ENCODE measurements at places on chromosomes 7 and 10. TPM values are rescaled to one million over a fixed set of nuclear protein-coding genes. Genes with fewer than 3 reads are reported as not detected.

DNTT gene
- total RNA-seq: not detected

ARHGAP22 gene
- 9.0 TPM for total RNA-seq

PLEKHS1 gene
- not detected for total RNA-seq

COL1A2 gene
- 46.9 TPM for total RNA-seq

TMEM130 gene
- total RNA-seq: not detected

CTTNBP2 gene
- 0.26 TPM for total RNA-seq

CYP3A7 gene
- total RNA-seq: not detected

MAGI2 gene
- 2.7 TPM for total RNA-seq

SEMA3D gene
- total RNA-seq: 0.79 TPM

DNA sequence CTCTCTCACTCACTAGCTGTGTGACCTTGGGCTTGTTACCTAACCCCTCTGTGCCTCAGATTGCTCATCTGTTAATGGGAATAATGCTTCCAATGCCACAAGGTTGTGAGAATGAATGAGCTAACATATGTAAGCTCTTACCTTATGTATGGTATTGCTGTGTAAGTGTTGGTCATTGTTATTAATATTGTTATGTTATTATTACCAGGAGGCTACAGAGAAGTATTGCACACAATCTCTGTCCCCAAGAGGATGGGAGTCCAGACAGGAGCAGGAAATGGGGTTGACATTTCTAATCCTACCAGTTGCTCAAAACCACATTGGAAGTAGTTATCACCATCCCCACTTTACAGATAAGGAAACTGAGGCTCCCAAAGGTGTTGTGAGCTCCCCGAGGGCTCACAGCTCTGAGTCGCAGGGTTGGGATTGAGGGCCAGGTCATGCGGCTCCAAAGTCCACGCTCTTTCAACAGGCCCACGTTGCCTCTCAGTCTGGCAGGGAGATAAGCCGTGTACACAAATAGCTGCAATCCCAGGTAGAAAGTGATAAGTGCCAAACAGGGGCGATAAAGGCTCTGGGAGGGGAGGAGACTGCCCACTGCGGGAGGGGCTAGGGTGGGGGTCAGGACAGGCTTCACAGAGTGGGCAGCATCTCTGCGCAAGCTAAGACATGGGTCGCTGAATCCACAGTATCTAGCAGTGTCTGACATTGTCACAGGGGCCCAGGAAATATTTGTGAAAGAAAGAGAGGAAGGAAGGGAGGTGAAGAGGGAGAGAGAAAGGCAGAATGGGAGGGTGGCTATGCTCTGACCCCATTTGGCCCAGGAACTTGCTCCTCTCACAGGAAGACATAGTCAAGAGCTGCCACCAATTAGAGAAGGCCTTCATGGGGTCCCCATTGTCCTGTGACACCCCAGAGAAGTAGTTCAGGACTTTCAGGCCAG, 9.6 kb upstream of the ZMIZ1 start:
- no peak for DNase-seq

- DNase-seq: no peak
Observed at GRCh38 chr10:75525067-75525466, 93.6 kb downstream of the LRMDA start.

- DNase-seq: no peak
Observed at GRCh38 chr7:118648002-118648401, 423.5 kb downstream of the ANKRD7 start.

GRCh38 chr10:93006435-93007039, 54.1 kb upstream of the CYP26C1 start:
- peak; percentile 57 for DNase-seq

DNA sequence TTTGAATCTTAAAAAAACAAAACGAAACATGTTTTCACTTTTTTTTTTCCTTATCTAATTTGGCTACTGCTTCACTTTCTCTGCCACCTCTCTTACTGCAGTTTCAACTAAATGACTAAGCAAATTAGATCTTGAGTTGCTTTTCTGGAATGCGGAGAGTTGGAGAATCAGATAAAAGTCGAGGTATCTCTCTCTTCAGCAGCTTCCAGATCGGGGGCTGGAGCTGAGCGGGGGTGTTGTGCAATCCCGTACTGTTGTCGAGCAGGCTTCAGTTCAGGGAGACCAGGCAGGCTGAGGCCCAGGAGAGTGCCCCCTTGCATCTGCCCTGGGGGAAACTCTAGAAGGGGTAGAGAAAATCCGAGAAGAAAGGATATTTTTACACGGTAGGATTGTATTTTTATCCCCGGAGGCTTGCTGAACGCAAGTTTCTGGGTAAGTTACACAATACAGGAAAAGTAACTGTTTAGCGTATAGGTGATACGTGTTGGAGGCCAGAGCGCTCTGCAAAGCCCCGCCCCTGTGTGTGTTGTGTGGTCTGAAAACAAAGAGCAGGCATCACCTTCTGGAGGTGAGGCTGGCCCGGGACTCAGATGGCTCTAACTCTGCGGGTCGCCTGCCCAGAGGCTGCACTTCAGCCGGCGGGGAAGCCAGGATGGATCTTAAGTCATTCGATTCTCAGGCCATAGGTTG, 116.6 kb downstream of the KLF6 start:
- peak; percentile 88 for DNase-seq

GRCh38 chr7:53638517-53638916, 603.1 kb downstream of the POM121L12 start:
- no peak for DNase-seq

GRCh38 chr10:5159126-5159525, 25.8 kb downstream of the AKR1C8 start:
- DNase-seq: peak; percentile 57

DNA sequence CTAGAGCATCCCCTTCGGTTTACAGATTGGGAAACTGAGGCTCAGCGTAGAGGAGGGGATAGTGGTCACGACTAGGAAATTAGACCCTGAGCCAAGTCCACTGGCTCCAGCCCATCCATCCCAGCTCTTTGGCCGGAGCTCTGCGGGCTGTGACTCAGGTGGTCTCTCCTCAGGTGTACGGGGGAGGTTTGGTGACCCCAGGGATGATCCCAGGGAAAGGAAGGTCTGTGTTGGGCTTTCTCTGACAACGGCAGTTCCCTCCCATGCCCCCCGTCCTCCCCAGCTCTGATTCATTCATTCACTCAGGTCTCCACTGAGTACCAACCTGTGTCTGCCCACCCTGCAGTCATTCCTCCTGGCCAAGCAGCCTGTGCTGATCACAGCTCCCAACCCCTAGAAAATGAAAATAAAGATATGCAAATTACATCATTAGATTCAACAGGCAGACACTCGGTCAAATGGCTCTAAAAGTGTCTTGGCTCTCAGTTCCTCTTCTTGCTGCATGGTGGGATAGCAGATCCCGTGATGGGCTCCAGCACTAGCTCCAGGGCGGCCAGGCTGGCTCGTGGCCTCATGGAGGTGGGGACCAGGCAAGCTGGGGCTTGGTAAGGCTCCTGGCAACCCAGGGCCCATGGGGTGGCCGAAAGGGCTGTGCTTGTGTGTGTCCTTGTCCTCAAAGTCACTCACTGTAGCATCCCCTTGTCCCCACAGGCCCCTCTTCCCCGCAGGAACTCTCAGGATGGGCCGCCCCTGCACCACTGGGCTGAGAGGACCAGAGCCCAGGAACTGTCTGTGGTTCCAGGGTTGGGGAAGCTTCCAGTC, 37.8 kb downstream of the CLRN3 start:
- DNase-seq: no peak

DNA sequence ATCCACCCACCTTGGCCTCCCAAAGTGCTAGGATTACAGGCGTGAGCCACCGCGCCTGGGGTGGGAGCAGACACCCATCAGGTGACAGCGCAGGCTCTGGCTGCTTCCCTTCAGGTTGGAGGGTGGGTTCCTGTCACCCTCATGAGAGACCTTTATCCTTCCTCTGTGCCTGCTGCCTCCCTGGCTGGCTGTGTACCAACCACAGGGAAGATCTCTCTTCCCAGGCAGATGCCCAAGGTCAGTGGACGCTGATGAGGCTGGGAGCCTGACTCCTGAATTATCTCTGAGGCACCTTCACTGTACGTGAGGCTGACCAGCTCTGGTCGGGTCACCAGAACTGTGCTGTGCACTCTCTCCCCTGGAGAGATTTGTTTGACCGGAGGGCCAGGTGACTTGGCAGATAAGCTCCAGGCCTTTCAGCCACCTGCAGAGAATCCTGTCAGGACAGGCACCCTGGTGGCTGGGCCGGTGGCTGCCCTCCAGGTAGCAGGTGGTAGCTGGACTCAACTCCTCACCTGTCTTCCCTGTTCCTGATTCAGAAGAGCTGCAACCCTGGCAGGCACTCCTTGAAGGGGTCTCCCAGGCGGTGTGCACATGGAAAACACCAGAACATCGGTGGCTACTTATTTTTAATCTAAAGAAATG, 251.9 kb downstream of the GLRX3 start:
- DNase-seq: no peak

GRCh38 chr10:110033701-110034235, 26.0 kb downstream of the ADD3 start:
- DNase-seq: no peak

- DNase-seq: peak; percentile 97
Observed at GRCh38 chr10:90418869-90419652, 438.8 kb downstream of the HTR7 start.

DNA sequence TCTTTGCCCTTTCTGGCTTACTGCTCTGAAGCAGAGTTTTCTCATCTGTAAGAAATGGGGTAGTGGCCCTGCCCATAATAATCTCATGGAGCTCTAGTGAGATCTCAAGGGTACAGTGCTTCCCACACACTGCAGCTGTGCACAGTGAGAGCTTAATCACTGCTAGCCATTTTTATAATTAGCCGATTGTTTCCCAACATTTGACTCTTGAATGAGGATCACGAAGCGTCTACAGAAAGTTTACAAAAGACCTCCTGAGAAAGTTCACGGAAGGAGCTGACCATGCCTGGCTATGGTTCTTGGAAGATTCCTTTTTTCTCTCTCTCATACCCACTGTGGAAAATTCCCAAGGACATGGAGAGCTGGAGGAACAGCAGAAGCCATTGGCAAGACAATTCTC, 70.4 kb downstream of the FAM171A1 start:
- no peak for DNase-seq

DNA sequence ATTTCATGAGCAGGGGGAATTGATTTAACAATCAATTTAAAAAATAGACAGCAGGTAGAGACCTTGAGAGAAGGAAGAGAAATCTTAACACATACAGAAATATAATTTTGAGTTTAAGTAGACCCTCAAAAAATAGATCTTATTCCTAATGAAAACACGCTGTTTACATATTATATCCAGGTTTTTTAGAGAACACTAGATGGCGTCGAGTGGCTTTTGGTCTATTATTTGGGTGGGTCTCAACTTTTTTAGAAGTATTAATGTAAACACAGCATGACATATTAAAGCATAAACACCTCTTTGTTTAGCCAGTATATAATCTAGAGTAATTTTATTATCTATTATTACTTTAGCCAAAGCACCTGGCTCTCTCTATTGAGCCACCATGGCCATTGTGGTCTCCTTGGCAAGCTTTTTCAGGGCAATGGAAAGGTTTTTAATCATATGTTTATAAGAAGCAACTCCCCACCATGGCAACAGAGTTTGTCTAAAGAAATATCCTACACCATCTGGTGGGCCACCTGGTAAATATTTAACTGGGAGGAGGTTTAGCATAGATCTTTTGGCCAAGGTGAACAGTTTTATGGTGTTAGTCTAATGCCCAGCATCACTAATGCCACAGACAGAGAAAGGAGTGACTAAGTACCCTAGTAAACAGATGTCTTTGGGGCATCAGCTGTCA, 59.7 kb upstream of the PRSS1 start:
- DNase-seq: no peak

DNA sequence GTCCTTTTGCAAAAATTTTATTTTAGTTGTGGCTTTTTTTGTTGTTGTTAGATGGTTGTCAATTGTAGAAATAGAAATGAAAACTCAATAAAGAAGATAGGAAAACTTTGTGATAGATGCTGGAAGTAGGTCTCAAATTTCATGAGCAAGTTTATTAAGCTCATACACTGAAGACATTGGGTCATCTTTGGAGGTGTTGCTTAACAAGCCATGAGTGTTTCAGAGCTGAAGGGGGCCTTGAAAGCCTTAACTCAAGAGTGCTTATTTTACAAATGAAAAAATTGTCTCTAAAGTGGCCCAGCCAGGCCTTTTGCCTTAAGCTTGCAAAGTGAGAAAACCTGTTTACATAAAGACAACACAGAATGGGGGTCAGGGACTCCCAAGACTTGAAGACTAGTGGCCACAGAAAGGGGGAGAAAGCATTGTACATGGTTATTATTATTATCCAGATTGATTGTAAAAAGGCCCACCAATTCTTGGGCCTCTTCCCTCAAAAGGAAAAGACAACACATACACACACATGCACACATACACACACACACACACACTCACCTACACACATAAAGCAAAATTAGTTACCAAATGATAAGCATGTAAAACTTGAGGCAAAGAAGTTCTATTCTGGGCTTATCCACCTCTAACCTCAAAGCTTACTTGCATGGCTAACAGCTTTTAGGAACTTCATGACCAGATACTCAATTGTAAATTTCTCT, 49.7 kb upstream of the GLCCI1 start:
- no peak for DNase-seq

DNA sequence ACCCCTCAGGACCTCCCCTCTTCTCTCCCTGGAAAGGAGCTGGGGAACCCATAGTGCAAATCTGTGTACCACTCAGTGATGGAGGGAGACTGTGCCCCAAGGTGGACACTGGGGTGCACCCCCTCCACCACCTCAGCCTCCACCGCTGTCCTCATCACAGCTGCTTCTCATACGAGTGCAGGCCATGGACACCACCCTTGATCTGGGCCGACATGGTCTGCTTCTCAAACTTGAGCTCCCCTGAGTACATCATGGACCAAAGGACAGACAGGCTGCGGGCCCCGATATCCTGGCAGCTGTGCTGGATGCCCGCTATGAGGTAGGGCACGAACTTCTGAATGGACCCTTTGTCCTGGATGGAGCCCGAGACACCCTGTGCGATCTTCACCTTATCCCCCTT, 142.6 kb upstream of the KCNMA1 start:
- no peak for DNase-seq

GRCh38 chr7:68203251-68203650, 1206.6 kb downstream of the TYW1 start:
- no peak for DNase-seq

DNA sequence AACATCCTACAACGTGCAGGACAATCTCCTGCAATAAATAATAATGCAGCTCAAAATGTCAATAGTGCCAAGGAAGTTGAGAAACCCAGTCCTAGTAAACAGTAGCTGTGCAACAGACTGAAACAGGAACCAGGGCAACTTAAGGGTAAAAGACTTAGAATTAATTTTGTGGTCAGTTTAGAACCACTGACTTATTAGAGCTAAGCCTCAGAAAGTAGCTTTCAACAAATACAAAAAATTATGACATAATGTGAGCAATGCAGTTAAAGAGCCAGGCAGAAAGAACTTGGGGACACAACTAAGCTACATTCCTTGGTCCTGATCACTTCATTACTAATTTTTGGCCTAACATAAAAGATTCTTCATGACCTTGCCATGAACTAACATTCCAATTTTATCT, 195.4 kb downstream of the MACC1 start:
- no peak for DNase-seq

GRCh38 chr7:37109843-37110242, 338.8 kb downstream of the ELMO1 start:
- no peak for DNase-seq

GRCh38 chr10:11986593-11987216, 55.9 kb downstream of the UPF2 start:
- DNase-seq: peak; percentile 78

Data from bronchial epithelial cell (primary cell).